HT-29 (cell line): ENCODE measurements at places on chromosomes 16 and 17. TPM values are rescaled to one million over a fixed set of nuclear protein-coding genes. Genes with fewer than 3 reads are reported as not detected.

Gene RAB37
- total RNA-seq = 0.55 and 1.0 TPM in 2 replicates

Gene ZG16B
- total RNA-seq = 16.1 and 23.3 TPM in 2 replicates

Gene MATCAP1
- 41.4 and 41.7 TPM in 2 replicates for total RNA-seq

Gene FLOT2
- 49.7 and 55.6 TPM in 2 replicates for total RNA-seq

DNA sequence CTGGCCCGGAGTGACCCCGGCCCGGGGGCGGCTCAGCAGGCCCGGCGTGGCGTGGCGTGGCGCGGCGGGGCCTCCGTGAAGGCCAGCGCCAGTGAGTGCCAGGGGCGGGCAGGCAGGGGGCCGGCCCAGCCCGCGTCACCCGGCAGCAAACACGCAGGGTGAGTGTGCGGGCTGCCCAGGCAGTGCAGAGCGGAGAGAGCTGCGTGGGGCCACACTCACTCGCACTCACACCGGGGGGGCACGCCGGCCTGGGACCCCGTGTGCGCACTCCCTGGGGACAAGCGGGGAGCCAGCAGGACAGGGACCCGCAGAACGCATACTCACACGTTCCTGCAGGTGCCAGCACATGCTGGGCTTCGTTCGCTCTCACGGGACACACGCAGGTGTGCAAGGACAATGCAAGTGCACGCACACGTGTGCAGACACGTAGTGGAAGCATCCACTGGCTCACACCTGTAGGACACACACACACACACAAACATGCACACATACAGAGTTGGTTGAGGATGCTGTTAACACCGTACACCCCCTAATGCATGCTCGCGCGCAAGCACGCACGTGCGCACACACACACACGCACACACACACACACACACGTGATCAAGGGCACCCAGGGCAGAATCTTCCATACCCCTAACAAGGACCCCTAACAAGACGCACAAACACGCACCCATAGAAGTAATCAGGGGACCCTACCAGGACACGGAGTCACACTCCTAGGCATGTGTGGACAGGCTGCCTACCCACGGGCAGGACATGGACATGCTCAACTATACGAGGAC lies 7.7 kb downstream of the USP6 start:
- DNase-seq = no peak

- DNase-seq = no peak
Observed at GRCh38 chr16:68005786-68006286, 6.6 kb upstream of the DPEP2 start.

- no peak for DNase-seq
Observed at GRCh38 chr16:11099672-11100205, 155.4 kb downstream of the CLEC16A start.

DNA sequence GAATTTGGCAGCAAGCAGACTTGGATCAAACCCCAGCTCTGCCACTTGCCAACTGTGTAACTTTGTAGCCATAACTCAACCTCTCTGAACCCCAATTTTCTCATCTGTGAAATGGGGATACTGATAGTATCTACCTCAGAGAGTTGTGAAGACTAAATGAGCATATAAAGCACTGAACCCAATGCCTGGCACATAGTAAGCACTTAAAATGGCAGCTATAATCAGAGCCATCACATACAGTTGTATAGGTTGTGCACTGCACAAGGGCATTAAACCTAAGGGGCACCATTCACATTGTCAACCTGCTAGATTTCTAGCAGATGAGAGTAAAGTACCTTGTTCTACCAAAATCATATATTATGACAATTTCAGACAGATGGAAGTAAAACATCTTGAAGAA lies 10.6 kb upstream of the CPNE2 start:
- DNase-seq = no peak

DNA sequence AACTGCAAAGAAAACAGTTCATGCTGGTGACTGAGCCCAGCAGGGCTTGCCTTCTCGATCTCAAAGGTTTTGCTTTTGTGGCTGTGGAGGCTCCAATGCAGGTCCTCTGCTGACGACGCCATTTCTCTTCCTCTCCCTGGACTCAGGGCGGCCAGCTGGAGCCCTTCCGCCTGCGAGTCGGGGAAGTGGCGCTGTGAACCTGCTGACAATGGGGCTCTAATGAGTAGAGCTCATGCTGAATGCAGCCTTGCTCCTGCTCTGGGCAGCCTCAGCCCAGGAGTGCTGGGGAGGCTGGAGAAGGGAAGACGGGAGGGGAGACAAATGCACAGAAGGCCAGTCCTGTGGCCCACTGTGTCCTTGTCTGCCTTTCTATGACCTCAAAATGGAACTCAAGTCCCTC lies 43.8 kb downstream of the VAC14 start:
- no peak for DNase-seq

GRCh38 chr16:20676837-20677236 lies 20.6 kb downstream of the ACSM1 start:
- DNase-seq = no peak
